ENCODE measurements at places on chromosomes 13 and 19.

- DNase-seq, result no peak
Observed at GRCh38 chr19:13604902-13605586, 98.8 kb upstream of the CACNA1A start.

DNA sequence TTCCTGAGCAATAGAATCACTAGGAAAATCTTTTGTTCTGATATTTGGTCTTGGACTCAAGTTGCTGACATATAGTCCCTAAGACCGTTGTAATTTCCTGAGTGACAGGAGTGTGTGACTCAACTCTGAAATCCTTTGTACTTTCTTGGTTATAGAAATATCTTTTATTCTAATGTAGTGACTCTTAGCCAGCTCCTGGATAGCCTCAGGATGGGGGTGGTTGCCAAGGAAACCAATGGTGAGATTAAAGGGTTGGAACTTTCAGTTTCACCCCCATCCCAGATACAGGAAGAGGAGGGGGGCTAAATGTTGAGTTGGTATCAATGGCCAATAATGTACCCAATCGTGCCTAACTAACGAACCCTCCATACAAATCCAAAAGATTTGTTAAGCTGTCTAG lies 41.8 kb downstream of the MBD3L2B start:
- DNase-seq, result no peak

DNA sequence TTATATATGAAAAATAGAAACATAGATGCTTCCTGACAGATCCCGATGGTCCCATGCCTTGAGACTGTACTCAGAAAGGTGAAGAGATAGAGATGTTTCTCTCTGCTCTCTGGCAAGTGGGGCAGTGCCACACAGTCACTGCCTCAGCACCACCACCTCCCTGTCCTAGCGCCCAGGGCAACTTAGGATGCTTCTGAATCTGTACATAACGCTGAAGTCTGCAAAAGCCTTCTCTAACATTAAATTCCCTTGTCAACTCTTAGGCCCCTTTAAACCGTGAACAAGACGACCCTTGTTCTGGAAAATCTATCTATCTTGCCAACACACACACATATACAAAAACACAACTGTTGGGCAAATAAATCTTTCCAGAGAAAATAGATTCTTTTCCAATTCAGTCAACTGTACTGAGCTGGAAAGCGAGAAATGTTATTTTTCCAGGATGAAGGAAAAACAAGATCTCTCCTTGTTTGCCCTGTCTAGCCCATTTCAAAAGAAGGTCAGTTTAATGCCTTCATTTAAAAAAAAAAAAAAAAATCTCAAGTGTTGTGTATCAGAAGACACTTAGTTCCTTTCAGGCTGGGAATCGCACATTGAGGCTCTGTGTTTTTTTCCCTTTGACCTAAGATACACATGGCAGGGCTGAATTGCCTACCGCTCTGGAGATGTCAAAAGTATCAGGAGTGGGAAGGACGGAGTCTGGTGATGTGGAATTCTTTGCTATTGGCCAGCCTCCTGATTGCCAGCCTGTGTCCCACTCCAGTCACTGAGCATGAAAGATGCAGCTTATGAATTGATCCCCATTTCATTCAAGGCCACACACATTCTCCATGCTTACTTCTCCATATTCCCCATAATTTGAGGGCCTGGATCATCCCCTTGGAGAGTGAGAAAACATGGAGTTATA lies 241.4 kb downstream of the LACC1 start:
- no peak for DNase-seq

DNA sequence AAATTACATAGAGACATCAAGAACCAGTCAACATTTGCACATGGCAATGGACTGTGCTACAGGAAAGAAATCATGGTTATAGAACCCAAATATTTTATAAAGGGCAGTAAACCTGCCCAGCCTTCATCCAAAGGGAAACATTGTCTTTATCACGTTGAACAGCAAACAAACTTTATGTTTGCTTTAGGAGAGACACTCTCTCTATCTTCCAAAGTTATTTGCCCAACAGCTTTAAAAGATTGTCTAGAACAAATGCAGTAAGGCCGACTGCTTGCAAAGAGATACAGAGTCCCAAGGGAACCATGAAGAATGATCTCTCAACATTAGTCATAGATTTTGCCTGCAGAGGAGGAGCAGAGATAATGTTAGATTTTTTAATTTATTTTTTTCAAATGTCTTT lies 1323.5 kb upstream of the SLC10A2 start:
- no peak for DNase-seq

DNA sequence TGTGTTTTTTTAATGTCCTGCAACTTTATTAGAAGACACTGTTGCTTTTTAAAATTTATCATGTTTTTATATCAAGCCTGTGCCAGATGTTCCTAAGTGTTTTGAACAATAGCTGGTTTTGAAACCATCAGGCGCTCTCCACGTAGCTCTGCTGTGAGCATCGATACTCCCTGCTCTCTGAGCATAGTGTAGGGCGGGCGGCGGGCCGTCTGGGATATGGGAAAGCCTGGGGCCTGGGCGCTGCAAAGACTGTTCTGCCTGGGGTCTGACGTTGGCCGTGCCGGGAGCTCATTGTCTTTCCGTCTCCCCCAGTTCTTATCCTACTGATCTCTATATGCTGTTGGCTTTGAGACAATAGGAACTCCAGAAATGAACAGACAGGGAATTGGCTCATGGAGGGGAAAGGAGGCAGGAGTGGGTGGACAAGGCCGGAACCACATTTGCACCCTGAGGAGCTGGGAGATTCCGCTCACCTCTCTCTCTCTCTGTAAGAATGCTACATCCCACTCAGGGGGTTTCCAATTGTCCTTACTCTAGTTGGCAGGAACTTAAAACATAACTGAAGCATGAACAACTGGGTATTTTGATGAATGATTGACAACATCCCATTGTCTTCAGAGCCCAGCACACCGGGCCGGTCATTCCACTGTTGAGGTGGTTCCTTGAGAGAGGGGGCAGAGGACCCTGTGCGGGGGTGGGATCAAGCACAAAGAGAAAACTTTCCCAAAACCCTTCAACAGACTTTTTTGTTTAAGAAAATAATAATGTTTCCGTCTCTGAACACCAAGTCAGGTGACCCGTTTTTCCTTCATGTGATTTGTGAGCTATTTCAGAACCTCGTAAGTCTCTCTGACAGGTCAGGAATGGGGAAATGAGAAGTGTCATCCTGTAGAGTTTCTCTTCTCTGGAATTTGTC lies 64.7 kb downstream of the COL4A2 start:
- peak; percentile 58 for DNase-seq

DNA sequence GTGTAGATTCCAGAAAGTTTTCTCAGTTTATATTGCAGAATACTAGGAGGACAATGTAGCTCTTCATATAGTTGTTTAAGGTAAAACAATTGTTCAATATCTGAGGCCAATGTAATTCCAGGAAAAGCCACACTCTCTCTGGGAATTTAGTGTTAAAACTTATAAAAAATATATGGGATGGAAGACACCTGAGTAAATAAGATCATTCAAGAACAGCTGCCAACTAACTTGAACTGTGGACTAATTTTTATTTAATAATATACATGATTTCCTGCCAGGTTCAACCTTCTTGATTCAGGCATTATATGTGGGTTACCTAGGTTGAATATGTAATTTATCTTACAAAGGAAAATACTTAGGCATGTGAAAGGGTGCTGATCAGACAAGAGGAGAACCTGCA lies 841.1 kb upstream of the PRR20A start:
- DNase-seq, result no peak

DNA sequence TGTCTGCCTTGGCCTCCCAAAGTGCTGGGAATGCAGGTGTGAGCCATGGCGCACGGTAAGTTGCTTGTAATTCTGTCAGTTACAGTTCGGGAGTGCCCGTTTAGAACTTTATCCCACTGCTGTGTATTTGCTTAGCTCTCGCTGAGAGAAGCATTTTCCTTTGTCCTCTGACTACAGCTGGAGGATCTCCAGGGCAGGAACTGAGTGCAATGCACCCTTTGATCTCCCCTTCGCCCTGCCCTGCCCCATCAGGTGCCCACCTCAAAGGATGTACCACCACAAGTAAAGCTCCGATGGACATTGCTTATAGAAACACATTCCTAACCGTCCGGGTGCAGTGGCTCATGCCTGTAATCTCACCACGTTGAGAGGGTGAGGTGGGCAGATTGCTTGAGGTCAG lies 6.5 kb downstream of the BRME1 start:
- no peak for DNase-seq

DNA sequence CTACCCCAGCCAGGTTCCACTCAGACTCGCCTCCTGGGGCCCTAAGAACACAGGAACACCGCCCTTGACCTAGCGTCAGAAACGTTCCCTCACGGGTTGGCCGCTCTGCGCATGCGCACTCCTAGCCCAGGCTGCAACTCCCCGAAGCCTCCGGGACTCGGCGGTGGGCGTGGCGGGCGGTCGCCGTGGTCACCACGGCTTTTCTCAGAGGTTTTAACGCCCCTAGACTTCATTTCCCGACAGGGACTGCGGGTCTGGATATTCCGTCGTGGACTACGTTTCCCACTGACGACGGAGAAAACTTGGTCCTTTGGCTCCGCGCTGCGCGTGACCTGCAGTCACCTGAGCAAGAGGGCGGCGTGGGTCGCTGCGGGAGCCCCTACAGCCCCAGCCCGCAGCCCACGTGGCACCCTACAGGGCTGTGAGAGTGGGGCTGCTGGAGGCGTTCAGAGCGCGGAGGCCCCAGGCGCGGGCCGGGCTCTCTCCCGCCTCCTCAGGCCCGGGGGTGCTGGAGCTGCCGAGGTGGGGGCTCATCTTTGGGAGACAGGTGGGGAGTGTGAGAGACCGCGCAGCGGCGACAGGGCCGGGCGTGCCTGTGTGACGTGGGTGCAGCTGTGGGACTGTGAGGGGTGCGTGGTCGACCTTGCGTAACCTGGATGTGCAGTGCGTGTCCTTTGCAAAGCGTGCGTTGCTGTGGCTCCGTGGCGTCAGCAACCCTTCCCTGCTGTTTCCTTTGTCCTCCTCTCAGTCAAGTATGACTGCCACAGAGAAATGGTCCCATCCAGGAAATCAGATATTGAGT lies 38.0 kb upstream of the ZNF573 start:
- DNase-seq, result peak; percentile 26

DNA sequence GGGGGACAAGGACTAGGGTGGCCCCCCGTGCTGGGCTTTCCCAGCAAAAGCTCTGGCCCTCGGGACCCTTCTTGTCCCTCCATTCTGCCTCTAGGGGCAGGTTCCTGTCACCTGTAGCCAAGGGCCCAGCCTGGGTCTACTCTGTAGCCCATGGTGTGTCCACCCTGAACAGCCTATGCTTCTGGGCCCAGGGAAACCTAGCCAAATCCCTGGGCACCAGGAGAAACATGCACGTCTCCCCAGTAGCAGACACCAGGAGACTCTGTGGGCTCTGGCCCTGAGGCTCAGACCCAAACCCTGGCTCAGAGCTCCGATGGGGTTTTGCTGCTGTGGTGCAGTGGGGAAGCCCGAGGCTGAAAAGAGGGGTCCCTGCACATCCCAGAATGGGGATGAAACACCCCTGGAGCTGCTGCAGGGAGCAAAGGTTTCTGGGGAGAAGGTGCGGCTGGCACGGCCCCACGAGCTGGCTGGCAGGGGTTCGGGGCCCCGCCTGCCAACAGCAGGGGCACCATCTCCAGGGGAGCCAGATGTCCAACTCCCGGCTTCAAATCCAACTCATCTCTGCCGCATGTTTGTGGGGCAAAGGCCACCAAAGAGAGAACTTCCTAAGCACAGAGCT lies 18.2 kb downstream of the CEBPG start:
- no peak for DNase-seq

- peak; percentile 93 for DNase-seq
Observed at GRCh38 chr19:14405758-14406644, 13.1 kb downstream of the DDX39A start.

Data from foreskin fibroblast (primary cell).